ENCODE measurements at places on chromosomes 3 and 15.

- no peak for DNase-seq
Observed at GRCh38 chr3:160108362-160108761, 116.9 kb upstream of the C3orf80 start.

GRCh38 chr15:89912145-89912673, 543 bp downstream of the ARPIN start:
- no peak for DNase-seq

- peak; percentile 71 for DNase-seq
Observed at GRCh38 chr3:141335531-141336061, 32.7 kb upstream of the ZBTB38 start.

- no peak for DNase-seq
Observed at GRCh38 chr3:120846073-120846472, 61.9 kb upstream of the STXBP5L start.

DNA sequence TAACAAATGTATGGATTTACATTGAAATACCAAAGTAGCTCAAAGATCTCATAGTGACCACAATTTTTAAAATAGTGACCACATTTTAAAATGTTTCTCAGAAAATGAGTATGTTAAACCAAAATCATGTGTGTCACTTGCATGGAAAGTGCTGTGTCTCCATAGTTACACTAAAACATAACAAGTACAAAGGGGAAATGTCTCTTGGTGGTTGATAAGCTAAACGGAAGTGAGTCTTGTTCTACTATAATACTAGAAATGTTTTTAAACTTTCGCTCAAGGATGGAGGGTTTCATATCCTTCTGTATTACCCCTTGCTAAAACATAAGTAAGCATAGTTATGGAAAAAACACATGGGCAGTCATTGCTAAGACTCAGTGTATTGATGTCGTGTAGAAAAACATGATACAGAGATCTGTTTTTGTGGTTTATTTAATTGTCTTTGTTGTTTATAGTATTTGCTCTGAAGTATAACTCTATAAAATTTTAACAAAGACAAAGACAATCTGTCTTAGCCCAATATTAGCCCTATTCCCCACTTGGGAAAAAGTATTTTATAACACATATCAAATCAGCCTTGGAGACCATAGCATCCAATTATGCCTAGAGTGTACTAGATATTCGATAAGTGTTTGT, 27.0 kb upstream of the DENND4A start:
- DNase-seq = no peak

DNA sequence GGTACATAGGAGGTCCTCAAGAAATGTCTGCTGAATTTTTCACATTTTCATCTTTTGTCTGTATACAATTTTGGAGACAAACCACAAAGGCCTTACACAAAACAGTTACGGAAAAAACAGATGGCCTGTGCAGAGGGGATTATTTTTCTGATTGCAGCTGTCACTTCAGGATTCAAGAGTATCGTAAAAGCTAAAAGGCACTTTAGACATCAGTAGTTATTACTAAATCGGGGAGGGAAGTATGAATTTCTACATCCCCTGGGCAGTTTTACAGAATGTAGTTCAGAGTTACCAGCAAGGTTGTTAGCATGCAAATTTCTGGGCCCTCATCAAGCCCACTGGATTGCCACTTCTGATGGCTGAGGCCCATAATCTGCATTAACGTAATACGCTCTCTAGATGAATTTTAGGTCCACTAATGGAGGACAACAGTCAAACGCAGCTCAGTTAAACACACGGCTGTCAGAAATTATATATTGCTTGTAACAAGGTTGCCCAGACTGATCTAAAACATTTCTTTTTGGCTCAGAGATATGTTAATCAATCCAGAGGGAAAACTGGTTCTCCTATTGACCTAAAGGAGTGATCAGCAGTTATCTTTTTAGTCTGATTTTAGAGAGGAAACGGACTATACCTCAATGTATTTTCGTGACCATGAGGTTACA, 1.1 kb downstream of the RIOX2 start:
- no peak for DNase-seq

DNA sequence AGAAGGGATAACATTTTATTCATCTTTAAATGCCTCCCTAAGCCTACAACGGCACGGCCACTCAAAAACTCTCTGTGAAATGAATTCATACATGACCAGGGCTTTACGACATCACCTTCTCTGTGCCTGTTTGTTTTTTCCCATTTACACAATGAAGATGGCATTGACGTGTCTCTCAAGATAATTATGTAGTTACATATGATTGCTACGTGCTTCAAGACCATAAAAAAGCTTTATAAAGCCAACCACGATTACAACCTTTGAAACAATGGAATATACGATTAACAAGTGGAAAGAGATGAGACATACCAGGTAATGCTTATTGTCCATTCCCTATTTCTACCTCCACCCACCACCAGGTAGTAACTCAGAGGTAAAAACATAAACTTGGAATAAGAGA, 168.4 kb downstream of the P3H2 start:
- no peak for DNase-seq

- DNase-seq = no peak
Observed at GRCh38 chr3:103389356-103389755, 954.5 kb downstream of the ZPLD1 start.

- DNase-seq = peak; percentile 86
Observed at GRCh38 chr3:127791221-127791913, 30.9 kb downstream of the MGLL start.

GRCh38 chr3:33879540-33879939, 81.1 kb downstream of the PDCD6IP start:
- no peak for DNase-seq

DNA sequence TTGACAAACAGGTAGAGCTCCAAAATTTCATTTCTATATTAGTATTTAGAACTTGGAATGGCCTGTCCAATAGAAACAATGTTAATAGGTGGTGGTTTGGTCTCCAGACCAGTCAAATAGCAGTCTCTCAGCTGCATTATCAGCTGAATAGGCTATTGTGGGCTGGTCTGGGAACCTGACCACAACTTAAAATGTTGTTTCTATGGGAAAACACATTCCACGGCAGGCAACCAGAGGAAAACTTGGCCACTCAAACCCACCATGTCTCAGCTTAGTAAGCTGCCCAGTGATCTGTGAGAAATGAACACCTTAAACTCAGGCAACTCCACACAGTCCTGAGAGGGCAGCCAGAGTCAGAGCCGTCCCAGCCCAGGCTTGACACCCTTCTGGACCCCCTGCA, 20.4 kb downstream of the FBN1 start:
- DNase-seq = no peak

GRCh38 chr3:69547461-69547880, 161.6 kb upstream of the FRMD4B start:
- DNase-seq = no peak

GRCh38 chr3:85482213-85482490, 523.4 kb downstream of the CADM2 start:
- DNase-seq = no peak

- no peak for DNase-seq
Observed at GRCh38 chr3:69930564-69930963, 69.0 kb upstream of the SAMMSON start.

- no peak for DNase-seq
Observed at GRCh38 chr15:29131840-29132420, 137.7 kb downstream of the NSMCE3 start.

DNA sequence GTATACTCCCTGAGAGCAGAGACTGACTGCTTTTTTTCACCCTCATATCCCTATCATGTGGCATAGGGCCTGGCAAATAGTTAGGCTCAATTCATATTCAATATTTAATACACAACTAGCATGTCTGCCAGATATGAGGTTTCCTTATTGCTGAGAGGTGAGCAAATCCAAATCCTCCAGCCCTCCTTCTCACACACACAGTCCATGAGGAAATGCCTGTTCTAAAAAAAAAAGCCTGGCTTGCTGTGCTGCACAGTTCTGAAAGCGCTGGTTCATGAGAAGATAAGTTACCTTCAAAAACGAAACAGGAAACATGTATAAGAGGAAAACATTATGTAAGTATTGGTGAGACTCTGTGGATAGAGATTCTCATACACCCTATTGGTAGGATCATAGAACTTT, 15.5 kb upstream of the ACAP2 start:
- DNase-seq = no peak

- DNase-seq = no peak
Observed at GRCh38 chr3:182697345-182697919, 95.9 kb upstream of the ATP11B start.

- no peak for DNase-seq
Observed at GRCh38 chr3:156530980-156531379, 23.9 kb downstream of the SSR3 start.

GRCh38 chr3:31043184-31043819, 148.8 kb upstream of the GADL1 start:
- peak; percentile 11 for DNase-seq

DNA sequence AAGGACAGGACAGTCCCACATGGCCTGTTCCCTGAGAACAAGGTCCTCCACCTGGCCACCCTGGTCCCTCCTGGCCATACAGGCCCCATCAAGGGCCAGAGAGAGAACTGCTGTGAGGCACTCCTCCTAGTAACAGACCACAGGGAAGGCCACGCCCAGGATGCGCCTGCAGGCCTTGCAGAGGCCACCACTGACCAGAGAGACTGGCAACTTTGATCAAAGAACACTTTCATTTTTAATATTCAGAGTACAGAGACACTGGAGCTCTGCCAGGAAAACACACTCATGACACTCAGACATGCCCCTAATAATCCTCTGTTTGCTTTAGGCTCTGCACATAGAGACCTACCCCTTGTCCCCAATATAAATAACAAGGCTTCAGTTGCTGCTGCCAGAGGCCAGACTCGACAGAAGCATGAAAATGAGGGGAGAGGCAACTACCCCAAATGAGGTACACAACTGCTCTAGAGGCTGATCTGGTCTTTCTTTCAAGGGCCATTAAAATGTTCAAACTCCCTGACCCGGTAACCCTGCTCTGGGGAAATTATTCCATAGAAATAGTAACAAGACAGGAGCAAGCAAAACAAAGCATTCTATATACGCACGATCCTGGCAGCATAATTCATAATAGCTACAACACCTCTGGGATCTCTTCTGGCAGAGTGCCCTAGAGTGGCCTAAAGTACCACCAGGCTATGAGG, 44.8 kb downstream of the CCDC12 start:
- DNase-seq = no peak

DNA sequence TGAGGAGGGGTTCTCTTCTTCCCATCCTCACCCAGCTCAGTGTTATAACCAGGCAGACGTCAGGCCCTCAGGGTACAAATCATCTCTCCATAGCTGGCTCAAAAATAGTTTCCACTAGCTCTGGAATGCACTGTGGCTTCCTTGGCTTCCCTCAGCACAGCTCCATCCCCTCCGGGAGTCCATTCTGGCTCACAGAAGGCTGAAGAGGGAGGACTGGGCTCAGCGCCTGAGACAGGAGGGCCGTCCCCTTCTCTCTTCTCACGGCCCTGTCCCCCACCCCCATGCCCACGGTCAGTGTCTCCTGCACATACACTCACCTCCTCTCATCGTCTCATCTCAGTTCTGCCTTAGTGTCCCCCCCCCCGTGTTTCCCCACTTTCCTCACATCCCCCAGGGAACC, 50.1 kb downstream of the UMPS start:
- DNase-seq = peak; percentile 82

- no peak for DNase-seq
Observed at GRCh38 chr3:128991355-128991895, 2.5 kb downstream of the CFAP92 start.

DNA sequence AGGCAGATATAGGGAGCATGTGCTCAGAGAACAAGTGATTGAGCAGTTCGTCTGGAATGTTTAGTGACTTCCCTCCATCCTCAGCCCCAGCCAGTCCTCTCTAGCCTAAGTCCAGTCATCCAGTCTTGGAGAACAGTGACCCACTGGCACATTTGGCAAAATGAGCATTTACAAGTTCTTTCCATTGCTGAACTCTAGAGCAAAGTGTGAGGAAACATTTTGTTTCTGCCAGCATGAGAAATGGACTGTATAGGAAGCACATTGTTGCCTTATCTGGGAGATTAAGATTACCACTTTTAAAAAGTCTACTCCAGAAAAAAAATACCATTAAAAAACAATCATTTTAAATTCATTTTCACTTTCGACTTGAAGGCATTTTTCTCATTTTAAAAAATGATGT, 353.6 kb downstream of the SHQ1 start:
- DNase-seq = no peak

DNA sequence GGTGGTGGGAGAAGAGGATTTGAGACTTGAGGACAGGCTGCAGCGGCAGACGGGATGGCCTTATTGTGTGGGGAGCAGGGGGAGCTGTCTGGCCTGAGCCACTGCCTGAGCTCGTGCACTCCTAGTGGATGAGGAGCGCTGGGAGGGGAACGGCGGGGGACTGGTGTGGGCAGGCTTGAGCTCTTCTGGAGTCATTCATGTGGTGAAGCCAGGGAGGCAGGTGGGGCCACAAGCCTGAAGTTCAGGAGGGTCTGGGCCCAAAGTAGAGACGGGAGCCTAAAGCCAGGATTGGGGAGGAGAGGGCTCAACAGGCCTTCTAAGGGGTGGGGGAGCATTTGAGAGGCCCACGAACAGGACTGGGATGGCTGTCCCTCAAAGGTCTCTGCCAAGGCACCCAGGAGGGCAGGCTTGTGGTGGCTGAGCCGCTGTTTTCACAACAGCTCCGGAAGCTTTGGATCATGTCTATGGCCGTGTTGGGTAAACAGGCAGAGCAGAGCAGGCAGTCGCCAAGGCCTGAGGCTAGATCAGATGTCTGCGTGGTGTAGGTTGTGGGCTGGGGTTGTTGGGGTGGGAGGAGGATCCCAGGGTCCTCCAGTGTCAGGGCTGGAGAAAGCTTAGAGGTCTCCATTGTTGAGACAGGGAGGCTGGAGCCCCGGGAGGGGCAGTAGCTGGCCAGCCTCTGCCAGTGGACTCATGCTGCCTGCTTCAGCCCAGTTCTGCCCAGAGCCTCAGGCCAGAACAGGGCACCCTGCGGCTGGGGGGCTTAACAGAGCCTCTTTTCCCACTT, 8.2 kb downstream of the PRKCD start:
- no peak for DNase-seq

- no peak for DNase-seq
Observed at GRCh38 chr3:119508172-119508845, 10.0 kb downstream of the TIMMDC1 start.

DNA sequence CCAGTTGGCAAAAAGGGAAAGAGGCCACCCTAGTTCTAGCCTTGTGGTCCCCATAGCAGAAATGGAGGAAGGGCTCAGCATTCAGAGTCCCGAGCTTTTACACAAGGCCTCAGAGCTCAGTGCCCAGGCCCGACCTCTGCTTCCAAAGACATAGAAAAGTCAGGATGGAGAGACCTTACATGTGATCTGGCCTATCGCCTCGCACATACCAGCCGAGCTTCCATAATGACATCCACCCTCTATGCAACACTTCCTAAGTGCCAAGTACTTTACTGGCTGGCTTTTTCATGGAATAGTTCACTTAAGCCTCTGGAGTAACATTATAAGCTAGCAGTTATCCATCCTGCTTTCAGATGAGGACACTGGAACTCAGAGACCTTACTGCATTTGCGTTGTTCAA, 275.9 kb downstream of the FAM43A start:
- no peak for DNase-seq

DNA sequence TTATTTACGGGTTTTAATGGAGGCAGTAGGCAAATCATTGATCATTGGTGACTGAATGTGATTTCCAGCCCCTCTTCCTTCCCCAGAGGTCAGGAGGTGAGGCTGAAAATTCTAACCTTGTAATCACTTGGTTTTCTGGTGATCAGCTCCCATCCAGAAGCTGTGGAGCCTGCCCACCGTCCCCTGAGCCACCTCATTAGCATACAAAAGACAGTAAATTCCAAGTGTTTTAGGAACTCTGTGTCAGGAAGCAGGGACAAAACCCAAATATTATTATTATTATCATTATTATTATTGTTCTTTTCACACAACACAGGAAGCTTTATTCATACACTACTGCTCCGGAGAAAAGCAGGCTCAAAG, 18.2 kb downstream of the FOXB1 start:
- DNase-seq = no peak
